ENCODE measurements at places on chromosomes 7 and 10. TPM values are rescaled to one million over a fixed set of nuclear protein-coding genes. Genes with fewer than 3 reads are reported as not detected.

CYP2W1 gene
- total RNA-seq = not detected

NFE2L3 gene
- total RNA-seq = 69.0 TPM

SLC26A3 gene
- not detected for total RNA-seq

GSTO1 gene
- 155 TPM for total RNA-seq

CCL24 gene
- not detected for total RNA-seq

TSPAN12 gene
- total RNA-seq = 19.5 TPM

TMEM229A gene
- total RNA-seq = 0.42 TPM

RAMP3 gene
- total RNA-seq = 0.31 TPM

MYH16 gene
- total RNA-seq = not detected

PRKCQ gene
- 12.7 TPM for total RNA-seq

- no peak for DNase-seq
Measured at GRCh38 chr7:102450242-102450641, 14.4 kb downstream of the ALKBH4 start.

DNA sequence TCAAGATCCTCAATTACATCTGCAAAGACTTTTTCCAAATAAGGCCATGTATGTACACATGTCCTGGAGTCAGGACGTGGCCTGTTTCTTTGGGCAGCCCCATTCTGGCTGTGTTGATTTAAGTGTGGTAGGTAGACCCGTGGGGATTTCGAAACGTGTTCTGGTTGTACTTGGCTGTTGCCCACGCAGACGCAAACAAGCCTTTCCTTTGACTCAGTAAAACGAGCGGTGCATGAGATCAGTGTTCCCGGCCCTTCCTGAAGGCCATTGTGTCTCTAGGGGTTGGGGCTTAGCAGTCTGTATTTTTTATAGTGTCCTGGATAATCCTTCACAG is 64.8 kb upstream of the DNAJB6 start:
- peak; percentile 32 for DNase-seq

GRCh38 chr10:83248106-83248631 is 891.1 kb upstream of the GHITM start:
- DNase-seq = no peak

DNA sequence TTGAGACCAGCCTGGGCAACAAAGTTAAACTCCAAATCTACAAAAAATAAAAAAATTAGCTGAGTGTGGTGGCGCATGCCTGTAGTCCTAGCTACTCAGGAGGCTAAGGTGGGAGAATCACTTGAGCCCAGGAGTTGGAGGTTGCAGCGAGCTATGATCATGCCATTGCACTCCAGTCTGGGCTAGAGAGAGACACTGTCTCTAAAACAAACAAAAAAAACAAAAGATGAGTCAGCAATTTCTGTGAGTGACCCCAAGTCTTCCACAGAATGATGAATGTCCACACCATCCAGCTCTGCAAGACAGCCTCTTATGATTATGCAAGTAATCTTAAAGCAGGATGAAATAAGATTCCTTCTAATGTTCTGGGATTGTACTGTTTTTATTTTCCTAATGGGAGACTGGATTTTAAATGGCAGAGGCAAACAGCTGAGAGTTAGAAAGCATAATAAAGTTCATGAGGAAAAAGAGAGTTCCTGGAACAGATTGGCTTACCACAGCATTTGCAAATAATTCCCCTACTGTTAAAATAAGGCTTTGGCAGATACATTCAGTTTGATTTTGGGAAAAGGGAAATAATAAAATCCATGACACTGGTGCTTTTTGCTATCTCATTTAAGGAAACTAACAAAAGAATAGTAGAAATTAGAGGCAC is 18.9 kb upstream of the PRKAR2B start:
- DNase-seq = no peak

- DNase-seq = peak; percentile 28
Measured at GRCh38 chr7:55157764-55158105, 138.9 kb downstream of the EGFR start.

- DNase-seq = no peak
Measured at GRCh38 chr7:70782796-70783195, 349.1 kb upstream of the GALNT17 start.

GRCh38 chr7:117764031-117764430 is 109.2 kb downstream of the CTTNBP2 start:
- no peak for DNase-seq

DNA sequence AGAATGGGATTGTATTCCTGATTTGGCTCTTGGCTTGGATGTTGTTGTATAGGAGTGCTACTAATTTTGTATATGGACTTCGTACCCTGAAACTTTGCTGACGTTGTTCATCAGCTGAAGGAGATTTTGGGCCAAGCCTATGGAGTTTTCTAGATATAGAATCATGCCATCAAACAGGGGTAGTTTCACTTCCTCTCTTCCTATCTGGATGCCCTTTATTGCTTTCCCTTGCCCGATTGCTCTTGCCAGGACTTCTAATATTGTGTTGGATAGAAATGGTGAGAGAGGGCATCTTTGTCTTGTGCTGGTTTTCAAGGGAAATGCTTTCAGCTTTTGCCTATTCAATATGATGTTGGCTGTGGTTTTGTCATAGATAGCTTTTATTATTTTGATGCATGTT is 92.3 kb downstream of the CCDC7 start:
- DNase-seq = no peak

- no peak for DNase-seq
Measured at GRCh38 chr10:21919906-21920305, 83.6 kb downstream of the DNAJC1 start.

DNA sequence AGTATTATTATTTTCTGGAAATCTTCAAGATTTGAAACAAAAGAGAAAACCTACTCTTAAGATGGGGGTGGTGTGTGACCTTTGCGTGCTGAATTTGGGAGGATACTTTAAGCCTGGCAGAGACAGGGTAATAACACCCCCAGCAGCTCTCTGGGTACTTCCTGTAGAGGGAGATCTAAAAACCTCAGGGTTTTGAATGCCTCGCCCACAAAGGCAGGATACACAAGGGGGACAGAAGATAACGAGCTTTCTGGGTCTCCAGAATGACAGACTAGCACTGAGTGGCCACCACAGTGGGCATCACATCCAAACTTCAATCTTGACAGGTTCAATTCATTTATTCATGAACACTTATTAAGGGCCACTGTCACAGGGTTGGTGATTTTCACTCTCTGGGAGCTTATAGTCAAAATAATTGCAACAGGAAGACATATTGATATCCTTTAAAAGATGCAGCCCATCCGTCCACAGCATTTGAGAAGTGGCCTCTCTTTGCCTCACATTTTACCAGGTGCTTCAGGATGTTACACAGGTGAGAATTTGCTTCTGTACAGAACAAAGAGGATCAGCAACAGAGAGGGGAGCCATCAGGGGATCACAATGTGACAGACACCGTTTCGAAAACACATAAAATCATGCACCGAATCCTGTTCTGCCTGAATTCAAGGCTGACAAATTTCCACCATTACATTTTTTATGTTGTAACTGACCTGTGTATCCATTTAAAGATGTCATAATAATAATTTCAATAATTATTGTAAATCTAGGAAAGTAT is 14.3 kb downstream of the CPA1 start:
- DNase-seq = no peak

GRCh38 chr10:633279-634245 is 55.9 kb downstream of the DIP2C start:
- peak; percentile 64 for DNase-seq

DNA sequence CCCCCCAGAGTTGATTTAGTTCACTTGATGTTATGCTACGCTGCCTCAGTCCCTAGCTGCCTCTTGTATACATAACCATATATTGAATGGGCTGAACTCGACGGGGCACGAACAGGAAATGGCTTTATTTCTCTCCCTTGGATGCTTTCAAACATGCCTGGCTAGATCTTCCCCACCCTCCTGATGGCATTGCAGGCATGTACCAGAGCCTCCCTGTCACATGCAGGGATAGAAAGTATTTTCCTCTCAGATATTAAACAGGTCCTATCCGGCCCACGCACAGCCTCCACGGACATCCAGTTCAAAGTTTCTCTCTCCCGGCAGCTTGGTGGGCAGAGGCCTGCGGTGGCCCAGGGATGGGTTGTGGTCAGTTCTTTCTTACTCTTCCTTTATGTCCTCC is 422.1 kb downstream of the RPS24 start:
- no peak for DNase-seq

DNA sequence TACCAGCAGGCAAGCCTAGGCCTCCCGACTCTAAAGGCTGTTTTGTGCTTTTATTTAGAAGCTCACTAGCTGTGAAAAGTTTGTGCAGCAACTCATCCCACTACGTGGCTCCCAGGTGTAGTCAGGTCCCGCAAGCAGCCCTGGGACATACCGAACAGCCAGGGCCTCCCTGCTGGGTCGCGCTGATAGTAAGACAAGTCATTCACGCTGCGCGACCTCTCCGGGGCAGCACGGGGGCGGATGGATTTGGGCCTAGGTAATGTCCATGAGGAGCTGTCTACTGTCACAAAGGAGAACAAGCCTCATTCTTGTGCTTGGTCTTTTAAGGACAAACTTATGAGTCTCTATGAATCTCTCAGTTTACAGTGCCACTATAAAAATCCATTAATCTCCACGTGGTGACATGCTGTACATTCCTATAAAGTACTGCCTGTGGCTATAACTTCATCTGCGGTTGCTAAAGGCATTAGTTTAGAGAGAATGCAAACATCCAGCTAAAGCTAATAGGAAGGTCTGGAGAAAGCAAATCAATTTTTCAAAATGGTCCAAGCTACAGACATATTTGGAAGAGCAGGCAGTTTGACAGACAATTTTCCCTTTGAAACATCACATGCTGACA is 546.8 kb downstream of the PHTF2 start:
- DNase-seq = no peak

- no peak for DNase-seq
Measured at GRCh38 chr7:147400221-147400689, 1190.3 kb upstream of the C7orf33 start.

- DNase-seq = no peak
Measured at GRCh38 chr10:110774069-110775019, 97.4 kb upstream of the PDCD4 start.

- DNase-seq = no peak
Measured at GRCh38 chr7:65441010-65441409, 67.4 kb downstream of the ZNF92 start.

- no peak for DNase-seq
Measured at GRCh38 chr10:29345910-29346209, 57.0 kb downstream of the LYZL1 start.

DNA sequence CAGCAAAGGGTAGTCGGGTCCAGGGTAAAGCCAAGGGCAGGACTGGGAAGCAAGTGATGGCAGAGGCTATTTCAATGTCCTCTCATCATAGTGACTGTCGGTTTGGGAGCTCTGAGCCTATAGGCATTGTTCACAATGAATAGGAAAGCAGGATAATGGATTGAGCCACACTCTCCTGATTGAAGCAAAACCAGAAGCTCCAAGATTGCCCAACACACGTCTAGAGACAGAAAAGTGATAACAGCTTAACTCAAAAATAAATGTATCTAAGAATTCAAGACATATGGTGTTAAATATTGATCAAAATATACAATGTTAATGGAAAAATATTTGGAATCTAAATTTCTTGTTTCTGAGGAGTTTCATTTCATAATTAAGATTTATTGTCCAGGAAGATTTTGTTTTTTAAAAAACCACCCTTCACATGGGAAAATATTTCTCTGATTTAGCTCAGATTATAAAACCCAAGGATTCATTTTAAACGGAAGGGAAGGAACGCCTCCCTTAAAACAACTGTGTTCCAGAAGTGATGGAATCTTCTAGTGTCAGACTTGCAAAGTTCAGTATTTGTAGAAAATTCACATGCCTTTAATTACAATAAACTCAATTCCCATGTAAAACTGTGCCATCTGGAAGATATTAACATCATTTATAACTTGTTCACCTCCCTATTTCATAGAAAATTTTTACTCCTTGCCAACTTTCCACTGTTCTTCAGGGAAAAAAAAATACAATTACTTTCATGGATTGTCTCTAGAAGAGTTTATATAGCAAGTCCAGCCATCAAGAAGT is 54.5 kb downstream of the NRP1 start:
- DNase-seq = no peak

- no peak for DNase-seq
Measured at GRCh38 chr10:59006511-59007306, 169.7 kb upstream of the PHYHIPL start.

- peak; percentile 36 for DNase-seq
Measured at GRCh38 chr7:42212541-42213090, 24.4 kb downstream of the GLI3 start.

- no peak for DNase-seq
Measured at GRCh38 chr10:51311228-51311627, 236.9 kb downstream of the PRKG1 start.

- peak; percentile 70 for DNase-seq
Measured at GRCh38 chr10:117449636-117450035, 74.4 kb upstream of the PDZD8 start.

DNA sequence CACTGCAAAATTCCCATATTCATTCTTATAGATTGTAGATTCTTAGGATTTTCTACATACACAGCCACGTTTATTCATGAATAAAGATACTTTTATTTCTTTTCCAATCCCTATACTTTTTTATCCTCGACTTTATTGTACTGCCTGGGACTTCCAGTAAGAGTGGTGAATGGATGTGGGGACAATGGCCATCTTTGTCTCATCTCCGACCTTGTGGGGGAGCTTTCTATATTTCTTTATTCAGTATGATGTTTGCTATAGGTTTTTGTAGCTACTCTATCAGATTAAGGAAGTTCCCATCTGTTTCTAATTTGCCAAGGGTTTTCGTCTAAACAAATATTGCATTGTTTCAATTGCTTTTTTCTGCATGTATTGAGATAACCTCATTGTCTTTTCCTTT is 184.3 kb downstream of the FOXP2 start:
- no peak for DNase-seq

GRCh38 chr7:157418204-157419034 is 81.6 kb downstream of the DNAJB6 start:
- DNase-seq = no peak

DNA sequence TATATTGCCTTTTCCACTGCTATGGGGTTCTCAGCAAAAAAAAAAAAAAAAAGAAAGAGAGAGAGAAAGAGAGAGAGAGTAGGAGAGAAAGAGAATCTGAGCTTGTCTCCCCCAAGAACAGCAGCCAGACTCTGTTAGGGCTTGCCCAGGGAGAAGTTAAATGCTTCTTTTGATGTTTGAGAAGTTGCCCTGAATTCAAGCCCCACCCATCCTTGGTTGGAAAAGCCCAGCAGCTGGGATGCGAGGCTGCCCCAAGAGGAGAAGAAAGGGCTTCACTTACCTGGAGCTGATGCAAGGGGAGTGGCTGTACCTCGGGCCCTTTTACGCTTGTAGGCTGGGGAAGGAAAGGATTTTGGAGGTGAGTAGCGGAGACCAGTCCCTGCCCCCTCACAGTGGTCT is 20.9 kb upstream of the MGMT start:
- DNase-seq = peak; percentile 60

DNA sequence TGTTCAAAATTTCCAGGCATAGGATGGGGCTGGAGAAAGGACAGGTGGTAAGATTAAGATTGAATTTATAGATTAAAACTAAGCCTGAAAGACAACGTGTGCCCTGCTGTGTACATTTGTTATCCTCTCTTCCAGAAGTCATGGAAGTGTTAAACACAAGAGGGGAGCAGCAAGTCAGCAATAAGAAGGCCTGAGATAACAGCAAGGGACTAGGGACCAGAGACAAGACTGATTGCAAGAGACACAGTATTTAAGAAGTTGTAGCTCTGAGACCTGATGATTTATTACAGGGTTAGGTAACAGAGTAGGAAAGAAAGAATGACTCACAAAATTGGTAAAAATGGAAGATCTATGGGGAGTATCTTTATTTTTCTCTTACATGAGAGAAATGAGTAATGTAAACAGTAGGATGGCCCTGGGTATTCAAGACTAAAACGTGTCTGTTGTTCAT is 55.7 kb upstream of the COL1A2 start:
- no peak for DNase-seq
